Activated CD4-positive, alpha-beta memory T cell treated with anti-CD3 and anti-CD28 coated beads, Interleukin-2, amount 10 ng/mL, durations not matched to agents 7 days and 5 days (primary cell): ENCODE measurements at places on chromosomes 12 and 14. TPM values are rescaled to one million over a fixed set of nuclear protein-coding genes. Genes with fewer than 3 reads are reported as not detected.

DNA sequence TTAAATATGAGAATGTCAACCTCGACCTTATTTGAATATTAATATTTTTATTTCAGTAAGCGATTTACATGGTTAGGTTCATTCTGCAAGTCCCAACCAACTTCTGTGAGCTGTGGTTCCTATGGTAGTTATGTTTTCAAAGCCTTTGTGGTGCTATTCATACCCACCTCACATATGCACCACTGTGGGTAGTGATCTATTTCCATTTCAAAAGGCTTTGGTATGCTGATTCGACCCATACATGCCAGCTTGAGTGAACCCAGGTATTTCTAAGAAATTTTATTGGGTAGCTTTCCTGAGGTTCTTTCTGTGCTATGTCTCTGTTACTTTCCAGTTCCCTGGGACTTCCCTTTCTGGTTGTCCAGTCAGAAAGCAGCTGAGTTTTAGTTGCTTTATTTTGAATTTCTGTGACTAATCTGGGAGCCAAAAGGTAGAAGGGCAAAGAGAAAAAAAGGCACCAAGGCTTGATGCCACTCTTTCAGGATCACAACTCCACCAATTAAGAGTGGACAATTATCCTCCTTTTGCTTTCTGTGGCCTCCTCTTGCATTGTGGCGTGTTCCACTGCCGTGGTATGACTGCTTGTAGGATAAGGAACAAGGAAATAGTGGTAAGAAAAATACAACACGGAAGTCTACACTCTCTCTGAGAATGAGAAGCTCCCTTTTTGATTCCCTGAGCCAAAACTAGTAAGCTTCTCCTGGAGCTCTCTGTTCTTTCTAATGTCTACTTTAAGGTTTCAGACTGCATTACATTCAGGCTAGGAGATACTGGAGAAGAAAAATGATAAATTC, 729.1 kb downstream of the NOVA1 start:
- H3K4me1 ChIP-seq, result no peaks in the 10 kb centered on the region
- H3K27me3 ChIP-seq, result no peaks in the 10 kb centered on the region
- no peaks in the 10 kb centered on the region for H3K36me3 ChIP-seq
- no peak overlapping the region for H3K4me3 ChIP-seq

GRCh38 chr12:77047341-77048109, 17.8 kb downstream of the E2F7 start:
- peaks cover 56% of the 10 kb centered on the region for H3K36me3 ChIP-seq
- H3K27me3 ChIP-seq, result no peaks in the 10 kb centered on the region
- no peak overlapping the region for H3K27ac ChIP-seq
- DNase-seq, result no peak
- H3K4me3 ChIP-seq, result no peak overlapping the region
- no peaks in the 10 kb centered on the region for H3K4me1 ChIP-seq

The CPNE6 gene
- not detected for total RNA-seq

GRCh38 chr14:68160779-68161546, 341.4 kb downstream of the RAD51B start:
- H3K36me3 ChIP-seq, result no peaks in the 10 kb centered on the region
- DNase-seq, result no peak
- H3K4me1 ChIP-seq, result no peaks in the 10 kb centered on the region
- no peak overlapping the region for H3K27ac ChIP-seq

DNA sequence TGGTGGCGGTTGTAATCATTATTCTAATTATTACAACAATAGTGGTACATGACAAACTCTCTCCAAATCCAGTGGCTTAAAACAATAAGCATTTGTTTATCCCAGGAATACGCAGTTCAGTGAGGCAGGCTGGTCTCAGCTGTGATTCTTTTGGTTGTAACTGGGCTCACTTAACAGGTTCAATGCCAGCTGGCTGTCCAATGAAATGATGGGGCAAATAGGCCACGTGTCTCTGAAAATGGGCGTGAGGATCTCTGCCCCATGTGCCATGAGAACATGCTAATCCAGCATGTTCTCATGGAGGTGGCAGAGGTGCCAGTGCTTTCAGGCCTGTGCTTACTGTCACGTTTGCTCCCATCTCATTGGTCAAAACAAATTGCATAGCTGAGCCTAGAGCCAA, 73.1 kb upstream of the CLMN start:
- H3K4me1 ChIP-seq, result no peaks in the 10 kb centered on the region
- H3K27me3 ChIP-seq, result peaks cover 4% of the 10 kb centered on the region
- no peak overlapping the region for H3K4me3 ChIP-seq
- no peak for DNase-seq

GRCh38 chr12:115507951-115508722, 769.4 kb downstream of the MED13L start:
- DNase-seq, result no peak
- H3K27ac ChIP-seq, result no peak overlapping the region
- H3K4me1 ChIP-seq, result no peaks in the 10 kb centered on the region
- no peaks in the 10 kb centered on the region for H3K36me3 ChIP-seq
